ENCODE measurements at places on chromosomes 2 and 18.

DNA sequence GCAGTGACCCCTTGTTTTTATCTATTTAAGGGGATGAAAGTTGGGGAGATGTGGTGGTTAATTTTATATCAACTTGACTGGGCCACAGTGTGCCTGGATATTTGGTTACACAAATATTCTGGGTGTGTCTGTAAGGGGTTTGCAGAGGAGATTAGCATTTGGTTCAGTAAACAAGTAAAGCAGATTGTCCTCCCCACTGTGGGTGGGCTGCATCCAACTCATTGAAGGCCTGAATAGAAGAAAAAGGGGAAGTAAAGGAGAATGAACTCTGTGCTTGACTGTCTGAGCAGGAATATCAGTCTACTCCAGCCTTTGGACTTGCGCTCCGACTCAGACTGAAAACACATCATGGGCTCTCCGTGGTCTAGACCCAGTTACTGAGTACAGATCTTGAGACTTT is 80.9 kb downstream of the GCA start:
- DNase-seq = no peak

DNA sequence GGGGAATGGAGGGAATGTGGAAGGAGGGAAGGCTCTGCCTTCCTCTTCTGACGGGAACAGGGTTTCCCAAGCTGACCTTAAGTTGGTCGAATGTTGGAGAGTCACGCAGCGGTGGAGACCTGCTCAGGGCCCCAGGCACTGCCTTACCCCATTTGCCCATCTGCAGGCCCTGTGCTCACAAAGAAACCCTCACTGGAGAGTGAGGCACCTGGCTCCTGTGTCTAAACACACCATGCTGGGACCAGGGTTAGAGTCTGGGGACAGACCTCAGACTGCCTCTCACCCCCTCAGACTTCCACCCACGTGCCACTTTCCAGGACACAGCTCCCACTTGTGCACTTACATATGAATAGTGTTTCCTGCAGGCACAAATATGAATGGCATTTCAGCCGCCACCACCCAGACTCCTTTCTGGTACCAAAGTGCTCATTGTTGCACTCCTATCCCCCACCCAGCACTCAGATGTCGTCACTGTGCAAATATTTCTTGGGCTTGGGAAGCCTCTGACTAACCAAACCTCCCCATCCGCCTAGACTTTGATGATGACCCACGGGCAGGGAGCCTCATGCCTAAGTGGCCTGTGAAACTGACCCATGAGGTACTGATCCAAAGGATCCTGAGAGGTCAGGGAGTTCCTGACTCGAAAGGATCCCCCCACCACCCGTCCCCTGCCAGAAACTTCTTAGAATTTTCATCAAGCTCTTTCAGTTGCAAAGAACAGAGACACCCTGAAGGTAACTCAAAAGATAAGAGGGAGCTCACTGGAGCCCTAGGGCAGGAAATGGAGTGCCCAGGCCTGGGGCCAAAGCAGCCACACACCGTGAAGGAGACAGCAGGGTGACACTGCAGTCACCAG is 78.3 kb downstream of the STPG4 start:
- DNase-seq = no peak

DNA sequence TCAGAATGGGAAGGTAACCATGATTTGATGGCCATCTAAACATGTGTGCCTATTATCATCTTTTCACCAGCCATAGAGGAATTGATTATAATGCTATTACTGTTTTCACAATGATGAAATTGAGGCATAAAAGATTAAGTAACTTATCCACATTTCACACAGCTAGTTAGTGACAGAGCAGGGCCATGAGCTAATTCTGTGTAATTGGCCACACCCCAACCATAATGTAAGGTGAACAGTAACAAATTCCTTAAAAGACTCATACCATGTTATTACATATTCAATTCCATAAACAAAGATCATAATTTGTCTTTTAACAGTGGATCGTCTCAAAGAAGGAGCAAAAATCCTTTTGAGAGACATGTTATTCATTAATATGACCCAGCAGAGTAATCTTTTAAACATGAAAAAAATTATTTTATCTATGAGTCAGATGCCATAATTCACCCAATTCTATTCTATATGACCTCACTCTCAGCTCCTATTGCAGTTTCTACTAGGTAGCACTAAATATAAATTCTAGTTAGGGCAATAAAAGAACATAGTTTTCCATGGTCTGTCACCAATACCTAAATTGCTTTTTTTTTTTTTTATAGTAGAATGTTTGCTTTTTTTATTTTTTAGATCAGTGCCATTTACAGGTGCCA is 475.8 kb upstream of the SLC39A10 start:
- no peak for DNase-seq

DNA sequence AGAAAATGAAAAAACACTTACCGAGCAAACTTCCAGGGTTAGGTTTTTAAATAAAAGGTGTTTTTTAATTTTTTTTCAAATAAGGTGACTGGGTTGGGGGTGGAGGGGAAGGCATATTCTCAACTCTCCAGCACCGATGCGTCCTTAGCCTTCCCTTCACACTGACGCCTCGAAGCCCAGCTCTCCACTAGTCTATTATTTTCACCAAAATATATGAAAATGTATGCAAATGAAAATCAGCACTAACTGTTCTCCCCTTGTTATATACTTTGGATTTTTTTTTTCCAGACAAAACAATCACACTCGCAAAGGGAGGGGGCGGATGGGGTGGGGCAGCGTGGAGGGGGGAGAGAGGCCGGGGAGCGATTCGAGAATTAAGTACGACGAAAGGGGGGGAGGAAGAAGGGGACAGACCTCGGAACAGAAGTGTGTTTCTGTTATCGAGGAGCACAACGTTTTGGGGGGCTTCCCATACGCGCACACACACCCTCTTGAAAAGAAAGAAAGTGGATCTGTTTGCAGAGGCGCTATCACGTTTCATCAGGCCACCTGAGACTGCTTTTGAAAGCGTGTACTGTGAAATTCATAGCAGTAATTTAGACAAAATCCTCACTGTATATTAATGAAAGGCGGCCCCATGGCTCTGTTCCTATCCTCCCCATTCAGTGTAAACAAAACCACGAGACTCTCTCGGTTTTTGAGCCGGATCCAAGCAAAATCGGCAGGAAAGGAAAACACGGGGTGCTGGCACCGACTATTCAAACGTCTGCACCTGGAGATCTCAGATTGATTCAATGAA is 2.4 kb upstream of the POU3F3 start:
- no peak for DNase-seq

GRCh38 chr2:20637147-20637546 is 13.8 kb downstream of the HS1BP3 start:
- DNase-seq = no peak

GRCh38 chr2:144414324-144414845 is 105.5 kb downstream of the ZEB2 start:
- DNase-seq = no peak

DNA sequence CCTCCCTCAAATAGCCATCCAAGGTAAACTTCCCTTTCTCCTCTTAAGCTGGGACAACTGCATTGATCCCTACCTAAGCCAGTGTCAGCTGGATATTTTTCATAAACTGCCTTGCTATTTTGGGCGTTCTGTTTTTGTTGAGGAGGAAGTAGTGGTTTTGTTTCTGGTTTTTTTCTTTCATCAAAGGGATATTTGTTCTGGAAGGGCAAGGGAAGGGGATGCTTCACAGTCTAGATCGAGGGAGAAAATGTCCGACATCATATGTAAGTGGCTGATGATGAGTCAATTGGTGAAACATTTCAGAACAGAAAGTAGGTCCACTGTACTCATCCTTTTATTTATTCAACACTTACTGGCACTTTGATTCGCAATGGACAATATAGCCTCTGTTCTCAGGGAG is 31.0 kb downstream of the TANC1 start:
- no peak for DNase-seq

DNA sequence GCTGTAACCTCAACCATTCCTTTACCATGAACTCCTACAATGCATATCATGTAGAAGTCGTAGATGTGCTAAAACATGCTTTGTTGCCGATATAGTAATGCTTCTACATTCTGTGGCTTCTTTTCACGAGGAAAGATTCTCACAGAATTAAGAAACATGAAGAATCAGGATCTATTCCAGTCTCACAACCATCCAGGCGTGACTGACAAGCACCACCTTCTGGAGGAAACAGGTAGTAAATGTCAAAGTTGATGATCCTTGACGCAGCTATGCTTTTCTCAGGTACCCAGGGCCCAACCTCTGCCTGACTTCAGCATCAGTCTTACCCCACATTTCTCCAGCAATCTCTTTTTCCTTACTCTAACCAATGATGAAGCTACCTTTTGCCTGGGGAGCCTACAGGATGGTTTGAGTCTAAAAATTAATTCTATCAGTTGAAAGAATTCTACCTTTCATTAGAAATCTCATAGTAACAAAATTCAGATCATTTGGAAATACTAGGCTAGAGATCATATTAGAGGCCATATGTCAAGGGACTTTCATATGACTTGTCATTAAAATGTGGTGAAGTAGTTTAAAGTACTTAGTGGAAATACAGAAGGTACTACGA is 123.3 kb upstream of the RND3 start:
- DNase-seq = peak; percentile 70

- DNase-seq = no peak
Measured at GRCh38 chr2:236861944-236862343, 223.7 kb upstream of the COPS8 start.

DNA sequence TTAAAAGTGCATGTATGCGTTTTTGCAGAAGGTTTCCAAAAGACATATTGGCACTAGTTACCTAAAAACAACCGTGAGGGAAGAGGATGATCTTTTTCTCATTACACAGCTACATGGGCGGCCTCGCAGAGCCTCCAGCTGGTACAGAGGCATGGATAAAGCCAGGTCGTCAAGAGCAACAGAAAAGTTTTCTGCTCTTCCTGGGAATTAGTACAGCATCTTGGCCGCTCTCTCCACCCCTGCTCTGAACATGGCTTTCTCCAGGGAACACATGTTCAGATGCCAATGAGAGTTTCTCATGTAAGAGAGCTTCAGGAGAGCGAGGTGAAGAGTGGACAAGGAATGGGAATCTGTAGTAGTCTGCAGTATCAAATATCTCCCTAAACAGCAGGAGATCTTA is 108.4 kb downstream of the ZEB2 start:
- DNase-seq = peak; percentile 94

DNA sequence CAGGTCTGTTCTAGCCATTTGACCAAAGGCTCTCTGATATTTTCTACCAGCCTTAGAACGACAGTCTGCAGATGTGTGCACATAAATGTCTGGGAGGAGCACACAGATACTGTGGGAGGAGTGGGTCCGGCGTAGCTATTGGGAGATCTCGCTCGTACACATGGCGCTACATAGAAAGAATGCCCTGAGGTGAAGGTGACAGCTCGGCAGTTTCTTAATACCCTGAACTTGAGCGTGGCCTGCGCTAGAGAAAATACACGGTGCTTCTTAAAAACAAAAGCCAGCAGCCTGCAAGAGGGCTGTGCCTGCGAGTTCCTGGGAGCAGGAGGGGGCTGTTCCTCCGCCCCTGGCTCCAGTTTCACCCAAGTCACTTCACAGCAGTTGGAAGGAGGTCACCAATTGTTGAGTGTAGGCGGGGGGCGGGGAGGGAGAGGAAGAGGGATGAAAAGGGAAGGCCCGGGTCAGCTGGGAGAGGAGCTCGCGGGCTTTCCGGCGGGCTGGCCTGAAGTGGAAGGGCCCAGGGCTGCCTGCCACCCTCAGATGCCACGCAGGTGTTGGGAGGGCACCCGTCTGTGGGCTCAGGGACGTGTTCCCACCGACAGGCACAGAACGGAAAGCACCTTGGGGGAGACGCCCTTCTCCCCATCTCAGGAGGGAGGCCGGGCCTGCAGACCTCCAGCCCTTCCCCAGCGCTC is 124.7 kb upstream of the ZNF516 start:
- DNase-seq = peak; percentile 85

DNA sequence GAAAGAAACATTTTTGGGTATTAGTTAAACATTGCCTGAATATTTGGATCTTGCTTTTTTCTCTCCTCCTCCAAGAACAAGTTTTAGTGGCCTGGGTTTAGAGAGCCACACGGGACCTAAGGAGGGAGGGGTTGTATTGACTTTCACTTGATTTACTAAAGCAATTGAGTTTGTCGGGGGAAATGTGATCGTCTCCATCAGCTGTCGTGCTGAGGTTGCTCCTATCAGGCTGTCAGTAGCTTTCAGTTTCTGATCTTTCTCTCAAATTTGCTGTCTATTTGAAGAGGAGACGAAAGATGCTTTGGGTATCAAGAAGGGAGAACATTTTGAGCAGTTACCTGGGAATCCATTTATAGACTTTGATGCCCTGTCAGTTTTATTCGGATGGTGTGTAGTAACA is 106.0 kb downstream of the SETBP1 start:
- DNase-seq = no peak

DNA sequence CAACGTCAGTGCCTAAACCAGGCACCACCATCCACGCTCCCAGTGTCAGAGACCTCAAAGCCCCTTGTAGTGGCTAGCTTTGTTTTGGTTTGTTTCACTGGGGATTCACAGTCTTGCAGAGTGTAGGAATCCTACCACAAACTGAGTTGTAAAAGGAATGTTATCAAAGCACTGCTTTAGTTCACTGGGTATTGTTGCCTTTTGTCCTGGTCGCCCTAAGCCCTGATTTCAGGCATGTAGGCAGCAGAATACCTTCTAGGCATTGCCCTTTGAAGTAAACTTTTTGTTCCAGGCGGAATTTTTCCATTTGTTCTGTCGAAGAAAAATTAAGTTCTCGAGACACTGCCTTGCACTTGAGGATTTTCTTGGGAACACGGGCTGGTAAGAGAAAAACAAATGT is 29.4 kb downstream of the PTMA start:
- no peak for DNase-seq

DNA sequence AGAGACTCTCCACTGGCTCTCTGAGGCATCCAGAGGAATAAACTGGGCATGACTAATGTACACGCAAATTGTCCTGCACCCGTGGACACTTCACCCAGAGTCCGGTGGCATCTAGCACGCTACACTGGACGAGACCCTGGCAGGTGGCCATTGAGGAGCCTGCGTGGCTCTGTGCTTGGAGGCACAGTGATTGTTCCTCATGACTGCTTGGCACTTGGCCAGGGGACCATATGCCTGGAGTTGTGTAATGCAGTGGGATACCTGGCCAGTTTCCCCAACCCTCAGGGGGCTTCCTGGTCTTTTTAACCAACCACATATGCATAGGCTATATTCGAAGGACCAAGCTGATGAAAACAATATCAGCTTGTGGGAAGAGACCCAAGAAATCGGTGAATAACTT is 66.6 kb downstream of the MTCL1 start:
- DNase-seq = peak; percentile 81

- no peak for DNase-seq
Measured at GRCh38 chr2:61762292-61762691, 91.6 kb downstream of the FAM161A start.

- DNase-seq = no peak
Measured at GRCh38 chr18:32351032-32351431, 119.7 kb downstream of the GAREM1 start.

DNA sequence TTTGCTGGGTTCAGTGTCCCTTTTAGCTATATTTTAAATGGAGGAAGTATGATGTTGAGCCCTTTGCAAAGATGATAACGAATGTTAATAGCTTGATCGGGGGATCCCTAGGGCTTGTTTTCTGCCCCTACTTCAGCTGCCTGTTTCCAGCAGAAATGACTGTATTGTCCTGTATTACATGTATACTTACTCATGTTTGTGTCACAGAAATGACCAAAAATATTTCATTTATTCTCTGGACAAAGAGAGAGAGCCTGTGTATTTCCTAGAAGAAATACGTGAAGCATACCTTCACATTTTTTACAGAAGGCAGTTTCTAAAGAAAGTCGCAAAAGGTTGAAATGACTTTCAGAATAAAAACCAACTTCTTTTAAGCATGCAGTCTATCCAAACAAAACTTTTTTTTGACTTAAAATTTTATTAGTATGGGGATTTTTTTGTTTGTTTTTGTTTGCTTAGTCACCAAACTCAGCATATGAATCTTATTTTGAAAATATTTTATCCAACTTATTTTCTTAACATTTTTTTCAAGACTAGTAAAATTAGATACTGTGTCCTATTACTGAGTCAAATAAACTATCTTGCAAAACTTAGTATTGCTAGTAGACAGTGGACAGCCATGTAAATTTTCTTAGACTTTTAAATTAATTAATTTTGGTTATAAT is 68.9 kb downstream of the PTRHD1 start:
- DNase-seq = no peak

Data from NCI-H524 (cell line).